ENCODE measurements at places on chromosomes 6 and 20.

DNA sequence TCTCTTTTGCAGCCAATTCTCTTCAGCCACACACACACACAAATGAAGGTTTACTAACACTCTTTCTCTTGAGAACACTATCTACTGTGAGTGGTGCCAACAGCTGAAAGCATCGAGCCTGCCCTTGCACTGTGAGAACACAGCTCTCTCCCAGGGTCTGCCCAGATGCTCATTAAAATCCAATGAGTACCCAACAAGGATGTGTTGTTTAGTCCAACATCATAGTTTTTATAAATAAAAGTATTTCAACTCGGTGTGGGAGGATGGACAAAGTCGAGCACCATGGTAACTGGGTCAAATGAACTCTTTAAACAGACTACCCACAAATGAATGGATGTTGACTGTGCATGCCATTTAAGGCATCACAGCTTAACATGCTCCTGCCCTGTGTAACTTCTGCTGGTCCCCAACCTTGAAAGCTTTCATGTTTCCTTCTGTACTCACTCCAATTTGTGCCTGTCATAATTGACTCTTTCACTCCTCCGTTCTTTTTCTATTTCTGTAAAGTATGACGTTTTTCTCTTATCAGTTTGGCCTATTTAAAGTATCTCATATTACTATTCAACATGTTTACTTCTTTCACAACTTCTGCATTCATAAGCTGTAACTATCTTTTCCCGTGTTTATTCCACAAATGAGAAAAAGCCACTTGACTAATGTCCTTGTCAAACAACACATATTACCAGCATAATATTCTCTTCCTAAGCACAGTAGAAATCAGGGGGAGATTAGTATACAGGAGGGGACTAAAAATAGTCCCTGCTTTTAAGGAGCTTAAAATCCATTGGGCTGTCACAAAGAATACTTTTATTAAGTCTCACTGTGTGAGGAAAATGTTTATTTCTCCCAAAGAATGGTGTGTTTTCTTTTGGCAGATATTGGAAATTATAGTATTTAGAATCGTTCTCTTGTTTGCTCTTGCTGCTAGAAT is 215.4 kb downstream of the RFPL4B start:
- DNase-seq: no peak

DNA sequence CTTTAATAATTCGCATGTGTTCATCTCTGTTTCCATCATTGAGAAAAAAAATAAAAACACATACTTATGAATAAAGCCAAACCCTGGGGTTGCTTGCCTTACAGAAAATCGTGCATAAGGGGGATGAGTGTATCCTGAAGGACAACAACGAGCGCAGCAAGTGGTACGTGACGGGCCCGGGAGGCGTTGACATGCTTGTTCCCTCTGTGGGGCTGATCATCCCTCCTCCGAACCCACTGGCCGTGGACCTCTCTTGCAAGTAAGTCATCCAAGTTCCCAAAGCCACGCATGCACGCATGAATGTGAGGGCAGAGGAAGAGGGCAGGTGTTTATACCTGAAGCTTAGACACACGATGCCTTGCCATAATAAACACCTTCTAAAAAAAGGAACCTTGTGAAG is 20.9 kb upstream of the SNRNP48 start:
- DNase-seq: no peak

- DNase-seq: no peak
Observed at GRCh38 chr6:47292027-47292426, 17.7 kb downstream of the TNFRSF21 start.

DNA sequence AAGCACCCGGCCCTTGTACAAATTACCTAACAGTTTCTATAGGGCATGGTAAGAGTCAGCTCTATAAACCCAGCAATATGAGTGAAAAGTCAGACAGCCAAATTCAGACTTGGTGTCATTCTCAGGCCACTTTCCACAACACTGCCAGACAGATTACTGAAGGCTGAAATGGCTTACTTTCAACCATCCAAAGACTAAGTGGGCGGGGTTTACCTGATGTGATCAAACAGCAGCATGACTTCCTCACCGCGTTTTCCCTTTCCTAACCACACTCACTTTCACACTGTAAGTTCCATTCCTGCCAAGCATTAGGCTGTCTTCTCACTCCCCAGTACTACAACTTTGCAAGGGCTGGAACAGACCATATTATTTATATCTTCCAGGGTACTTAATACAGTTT is 85.9 kb downstream of the SMLR1 start:
- DNase-seq: no peak

- DNase-seq: no peak
Observed at GRCh38 chr6:130158056-130158455, 64.7 kb downstream of the SAMD3 start.

DNA sequence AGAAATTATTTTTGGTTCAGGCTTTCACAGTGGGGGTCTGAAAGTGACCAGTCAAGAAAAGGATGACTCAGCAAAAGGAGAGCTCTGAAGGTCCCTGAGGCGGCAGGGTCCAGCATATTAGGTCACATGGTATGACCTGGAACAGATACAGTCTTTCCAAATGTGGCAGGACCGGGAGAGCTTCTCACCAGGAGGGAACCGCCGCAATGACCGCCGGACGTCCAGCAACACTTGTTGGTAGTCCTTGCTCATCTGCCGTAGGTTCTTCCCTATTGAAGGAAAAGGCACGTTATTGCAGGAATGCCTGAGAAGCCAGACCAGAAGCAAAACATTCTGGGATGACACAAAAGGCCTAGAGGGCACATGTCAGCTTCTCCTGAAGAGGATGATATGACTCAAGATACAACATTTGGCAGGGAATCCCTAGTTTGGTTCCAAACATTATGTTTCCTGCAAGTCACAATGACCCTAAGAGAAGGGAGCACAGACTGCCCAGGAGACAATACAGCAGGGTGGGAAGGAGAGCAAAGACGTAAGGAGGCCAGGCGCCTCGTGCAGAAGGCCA is 17.4 kb downstream of the TBC1D20 start:
- DNase-seq: no peak

DNA sequence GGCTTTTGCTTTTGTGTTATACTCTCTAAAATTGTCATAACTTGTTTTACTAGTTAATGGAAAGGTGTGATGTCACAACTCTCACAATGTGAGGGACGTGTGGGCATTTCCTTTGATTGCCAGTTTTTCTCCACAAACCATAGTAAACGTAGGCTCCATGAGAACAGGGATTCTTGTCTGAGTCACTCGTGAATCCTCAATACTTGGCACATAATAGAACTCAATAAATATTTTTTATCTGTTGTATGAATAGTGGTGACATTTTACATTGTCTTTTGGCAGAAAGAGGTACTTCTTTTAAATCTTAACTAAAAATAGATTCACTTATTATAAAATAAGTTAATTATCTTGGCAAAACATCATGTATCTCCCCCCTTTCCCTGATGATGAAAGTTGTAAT is 69.0 kb upstream of the CNKSR3 start:
- DNase-seq: no peak

DNA sequence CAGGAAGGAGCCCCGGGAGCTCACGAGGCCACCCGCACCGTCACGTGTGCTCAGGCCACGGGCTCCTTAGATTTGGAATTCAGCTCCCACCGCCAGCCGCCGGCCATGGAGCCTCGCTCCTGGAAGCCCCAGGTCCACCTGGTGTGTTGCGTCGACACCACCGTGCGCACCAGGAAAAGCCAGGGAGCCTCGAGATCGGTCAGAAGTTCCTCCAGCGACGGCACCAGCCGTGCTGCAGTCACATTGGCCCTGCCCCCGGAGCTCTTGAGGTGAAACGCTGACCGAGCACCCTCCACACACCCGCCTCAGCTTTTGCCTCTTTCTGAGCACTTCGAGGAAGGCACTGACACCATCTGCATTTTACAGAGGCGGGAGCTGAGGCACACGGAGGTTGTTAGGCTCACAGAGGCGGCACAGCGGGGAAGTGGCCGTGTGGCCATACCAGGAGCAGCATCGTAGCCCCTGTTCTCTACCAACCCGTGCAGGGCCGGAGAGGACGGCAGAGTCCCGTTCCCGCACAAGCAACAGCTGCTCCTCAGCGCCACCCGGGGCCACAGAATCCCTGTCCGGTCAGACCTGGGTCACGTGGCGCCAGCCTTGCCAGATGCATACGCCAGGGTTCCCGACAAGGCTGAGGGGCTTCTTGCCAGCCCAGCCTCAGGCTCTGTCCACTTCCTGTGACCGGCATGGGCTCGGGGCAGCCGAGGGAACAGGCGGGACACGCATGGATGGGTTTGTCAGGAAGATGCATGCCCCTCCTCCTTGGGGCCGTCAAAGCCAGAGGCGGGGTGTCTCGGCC is 7.6 kb downstream of the NKAIN4 start:
- no peak for DNase-seq

DNA sequence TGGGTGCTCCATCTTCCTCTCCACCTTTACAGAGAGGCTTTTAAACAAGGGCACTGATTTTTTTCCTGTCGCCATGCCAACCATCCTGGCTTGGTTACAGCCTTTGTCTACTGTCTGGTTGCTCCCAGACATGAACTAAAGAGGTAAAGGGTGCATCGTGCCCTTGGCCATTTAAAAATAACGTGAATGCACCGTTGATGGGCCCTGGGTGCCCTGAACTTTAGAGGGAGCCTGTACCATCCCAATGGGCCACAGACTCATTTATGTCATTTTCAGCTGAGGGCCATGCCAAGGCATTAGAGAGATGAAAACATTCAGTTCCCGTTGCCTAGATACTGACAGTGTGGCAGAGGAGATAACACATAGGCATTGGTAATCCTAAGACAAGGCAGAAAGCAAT is 23.3 kb downstream of the TMC2 start:
- DNase-seq: no peak

Data from stimulated activated CD4-positive, alpha-beta T cell treated with anti-CD3 and anti-CD28 coated beads, TNF-alpha, amount 100 ng/mL, for 1 hour (primary cell).